Stimulated activated CD4-positive, alpha-beta T cell treated with anti-CD3 and anti-CD28 coated beads, Interleukin-1b, Interleukin-23, amount 100 ng/mL, for 1 hour (primary cell): ENCODE measurements at places on chromosomes 11 and 22.

GRCh38 chr11:93756748-93757147, 15.3 kb downstream of the C11orf54 start:
- no peak for DNase-seq

- DNase-seq = no peak
Measured at GRCh38 chr11:12287374-12288211, 89.8 kb upstream of the PARVA start.

DNA sequence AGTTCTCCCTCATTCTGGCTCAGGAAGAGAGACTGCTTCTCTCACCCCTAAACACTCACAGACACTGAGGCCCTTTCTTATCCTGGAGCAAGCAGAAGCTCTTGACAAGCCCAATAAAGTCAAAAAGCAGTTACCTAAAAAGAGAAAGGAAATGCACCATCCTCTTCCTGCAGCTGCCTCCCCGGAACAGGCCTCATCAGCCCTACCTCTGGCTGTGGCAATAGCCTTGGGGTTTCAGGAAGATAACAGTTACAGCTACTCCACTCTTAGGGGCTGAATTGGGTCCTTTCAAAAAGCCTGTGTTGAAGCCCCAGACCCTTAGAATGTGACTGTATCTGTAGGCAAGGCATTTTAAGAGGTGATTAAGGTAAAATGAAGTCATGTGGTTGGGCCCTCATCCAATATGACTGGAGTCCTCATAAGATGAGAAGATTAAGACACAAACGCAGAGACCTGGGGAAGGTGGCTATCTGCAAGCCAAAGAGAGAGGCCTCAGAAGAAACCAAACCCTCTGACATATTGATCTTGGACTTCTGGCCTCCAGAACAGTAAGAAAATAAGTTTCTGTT, 3.5 kb upstream of the LGALS12 start:
- no peak for DNase-seq

GRCh38 chr11:1648653-1649420, 19.3 kb downstream of the KRTAP5-5 start:
- no peak for DNase-seq

- no peak for DNase-seq
Measured at GRCh38 chr11:58259983-58260382, 8.1 kb downstream of the OR10W1 start.
